ENCODE measurements at places on chromosomes 7 and 10. TPM values are rescaled to one million over a fixed set of nuclear protein-coding genes. Genes with fewer than 3 reads are reported as not detected.

TEX47 gene
- total RNA-seq = not detected

OR6V1 gene
- total RNA-seq = not detected

NKX1-2 gene
- not detected for total RNA-seq

SP8 gene
- total RNA-seq = not detected

CAMK2B gene
- not detected for total RNA-seq
